NCI-H1930 (cell line): ENCODE measurements at places on chromosomes 4 and X.
A peak's percentile ranks its signal among the peaks of the same experiment; 100 is the strongest.

DNA sequence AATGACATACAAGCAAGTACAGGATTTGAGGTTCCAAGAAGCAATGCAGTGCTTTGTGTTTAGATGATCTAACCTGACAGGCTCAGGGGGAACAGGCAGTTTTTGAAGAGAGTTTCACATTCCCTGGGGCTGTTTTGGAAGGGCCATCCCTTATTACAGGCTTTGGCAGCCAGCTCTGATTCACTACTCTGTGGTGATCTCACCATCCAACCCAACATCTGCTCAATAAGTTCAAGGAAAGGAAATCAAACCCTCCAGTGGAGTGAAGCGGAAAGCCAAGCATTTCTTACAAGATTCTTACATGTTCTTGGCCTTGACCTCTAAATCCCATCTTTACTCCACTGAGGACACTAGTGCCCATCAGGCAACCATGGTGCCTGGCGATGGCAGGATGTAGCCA, 7.5 kb downstream of the IDS start:
- DNase-seq = no peak

GRCh38 chrX:132692526-132692925, 203.7 kb upstream of the MBNL3 start:
- DNase-seq = no peak

GRCh38 chrX:118493016-118493415, 2.6 kb upstream of the DOCK11 start:
- no peak for DNase-seq

- DNase-seq = no peak
These were observed 8.7 kb upstream of the ANK2 start for GRCh38 chr4:113040793-113041192.

DNA sequence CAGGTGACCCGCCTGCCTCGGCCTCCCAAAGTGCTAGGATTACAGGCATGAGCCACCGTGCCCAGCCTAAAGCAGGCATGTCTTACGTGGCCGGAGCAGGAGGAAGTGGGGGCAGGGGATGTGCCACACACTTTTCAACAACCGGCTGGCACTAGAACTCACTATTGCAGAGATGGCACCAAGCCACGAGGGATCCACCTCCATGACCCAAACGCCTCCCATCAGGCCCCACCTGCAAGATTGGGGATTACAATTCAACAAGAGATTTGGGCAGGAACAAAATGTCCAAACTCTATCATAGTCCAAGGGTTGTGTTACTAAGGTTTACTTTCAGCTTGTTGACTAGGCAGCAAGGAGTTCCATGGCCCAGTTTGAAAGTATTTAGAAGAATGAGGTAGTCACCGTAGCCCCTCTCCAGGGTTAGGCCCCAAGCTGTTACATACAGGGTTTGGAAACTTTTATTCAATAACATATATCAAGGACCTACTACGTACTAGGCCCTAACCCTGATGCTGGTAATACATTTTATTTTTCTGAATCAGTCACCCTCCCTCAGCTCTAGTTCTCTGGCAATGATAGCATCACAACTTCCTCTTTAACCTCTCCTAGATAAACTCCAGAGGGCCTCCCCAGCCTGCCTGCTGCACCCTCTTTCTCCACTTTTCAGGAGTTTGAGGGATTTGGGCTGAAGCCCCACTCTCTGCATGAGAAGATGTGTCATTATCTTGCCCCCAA, 18.0 kb upstream of the TBC1D14 start:
- no peak for DNase-seq

GRCh38 chrX:47583240-47583861, 1.1 kb downstream of the TIMP1 start:
- DNase-seq = no peak

- no peak for DNase-seq
These were observed 159.8 kb upstream of the RADX start for GRCh38 chrX:106451933-106452332.

- DNase-seq = no peak
These were observed 931.1 kb upstream of the TENM3 start for GRCh38 chr4:181312066-181312465.

- peak; percentile 77 for DNase-seq
These were observed 9.5 kb downstream of the RNF175 start for GRCh38 chr4:153750197-153750817.

DNA sequence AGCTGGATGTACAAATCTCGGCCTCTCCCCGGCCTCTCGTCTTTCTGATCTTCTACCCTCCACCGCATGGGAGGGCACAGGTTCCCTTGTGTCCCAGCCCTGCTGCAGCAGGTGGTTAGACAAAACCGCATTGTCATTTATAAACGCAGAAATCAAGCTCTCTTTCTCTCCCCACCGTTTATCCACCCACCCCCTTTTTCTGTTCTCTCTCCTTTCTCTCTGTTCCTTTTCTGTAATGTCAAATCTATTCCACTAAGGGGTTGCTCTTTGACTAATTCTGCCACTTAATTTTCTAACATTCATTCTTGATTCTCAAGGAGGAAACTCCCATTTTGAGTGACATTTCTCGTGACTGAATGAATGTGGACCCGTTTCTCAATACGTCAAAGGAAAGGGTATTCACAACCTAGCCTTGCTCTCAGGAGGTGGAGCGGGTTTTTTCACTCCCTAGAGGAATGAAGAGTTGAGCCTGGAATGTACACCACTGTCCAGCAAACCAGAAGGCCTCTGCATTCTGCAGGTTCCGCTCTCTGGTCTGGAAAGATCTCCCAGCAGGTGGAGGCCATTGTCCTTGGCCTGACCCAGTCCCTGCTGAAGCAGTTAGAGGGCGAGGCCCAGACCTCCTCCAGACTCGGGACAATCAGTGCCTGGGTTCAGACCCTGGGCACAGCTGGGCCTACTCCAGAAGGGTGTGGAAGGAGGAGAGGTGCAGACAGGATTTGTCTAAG, 70.9 kb upstream of the ENPP6 start:
- no peak for DNase-seq

DNA sequence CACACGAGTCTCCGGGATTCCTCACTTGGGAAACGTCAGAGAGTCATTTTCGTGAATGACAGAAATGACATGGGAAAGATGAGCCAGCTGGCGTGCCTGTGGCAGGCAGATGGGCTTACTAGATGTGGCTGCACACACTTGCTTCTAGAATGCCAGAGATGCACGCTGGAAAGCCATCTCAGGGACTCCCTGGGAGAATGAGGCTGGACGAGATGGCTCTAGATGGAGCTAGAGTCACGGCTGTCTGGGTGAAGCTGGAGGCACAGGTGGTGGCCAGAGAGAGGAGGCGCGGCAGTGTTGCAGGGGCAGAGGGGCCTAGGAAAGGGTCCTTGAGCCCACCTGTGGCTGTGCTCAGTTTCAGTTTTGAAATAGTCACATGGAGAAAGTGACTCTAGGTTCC, 26.0 kb downstream of the TKTL1 start:
- no peak for DNase-seq

GRCh38 chr4:175641024-175641423, 171.0 kb downstream of the GPM6A start:
- no peak for DNase-seq

GRCh38 chrX:103520386-103520785, 1.1 kb upstream of the RAB40A start:
- DNase-seq = no peak
